ENCODE measurements at places on chromosomes 4 and X. TPM values are rescaled to one million over a fixed set of nuclear protein-coding genes. Genes with fewer than 3 reads are reported as not detected.

SPATA18 gene
- total RNA-seq = 41.3 TPM

RIPPLY1 gene
- not detected for total RNA-seq

VSIG1 gene
- total RNA-seq = not detected

GRCh38 chr4:84767168-84767567 is 184.2 kb downstream of the CDS1 start:
- H3K36me3 ChIP-seq = peaks cover 14% of the 10 kb centered on the region
- no peaks in the 10 kb centered on the region for H3K4me1 ChIP-seq
- DNase-seq = no peak
- H3K27me3 ChIP-seq = no peaks in the 10 kb centered on the region

TRIML2 gene
- under 0.01 TPM for total RNA-seq

DNA sequence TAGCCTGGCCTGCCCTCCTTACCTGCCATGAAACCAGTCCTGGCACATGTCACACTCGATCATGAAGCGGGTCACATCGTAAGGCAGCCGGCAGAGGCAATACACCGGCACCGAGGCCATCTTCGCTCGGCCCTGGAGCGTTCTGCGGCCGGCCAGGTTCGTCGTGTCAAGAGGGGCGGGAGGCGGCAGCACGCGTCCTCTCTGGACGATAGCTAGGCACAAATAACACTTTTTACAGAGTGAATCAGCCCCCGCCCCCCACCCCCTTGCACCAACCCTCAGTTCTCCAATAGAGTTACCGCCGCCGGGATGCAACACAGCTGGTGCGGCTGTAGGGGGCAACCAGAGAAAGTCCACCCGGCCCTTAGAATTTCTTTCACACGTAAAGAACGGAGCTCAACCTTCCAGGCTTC is 1.7 kb downstream of the PHF8 start:
- H3K4me1 ChIP-seq = peaks cover 3% of the 10 kb centered on the region
- H3K27ac ChIP-seq = peak overlapping the region; percentile 20
- DNase-seq = peak; percentile 78

DNA sequence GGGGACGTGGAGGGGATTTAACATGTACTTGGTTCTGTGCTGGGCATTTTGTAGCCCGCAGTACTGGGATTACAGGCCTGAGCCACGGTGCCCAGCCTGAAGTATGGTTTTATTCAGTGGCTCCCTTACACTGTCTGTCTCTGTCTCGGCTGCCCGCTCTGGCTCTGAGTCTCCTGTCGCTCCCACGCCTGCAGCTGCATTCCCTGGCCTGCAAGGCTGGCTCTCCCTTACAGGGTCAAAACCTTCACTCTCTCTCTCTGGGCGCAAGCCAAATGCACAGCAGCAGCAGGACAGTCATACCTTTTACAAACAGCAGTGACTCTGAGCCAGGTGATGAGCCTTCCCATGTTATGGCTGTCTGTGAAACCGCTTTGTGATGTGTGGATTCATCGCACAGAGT is 72.1 kb downstream of the HTRA3 start:
- H3K27ac ChIP-seq = no peak overlapping the region
- no peaks in the 10 kb centered on the region for H3K27me3 ChIP-seq
- DNase-seq = no peak
- no peaks in the 10 kb centered on the region for H3K36me3 ChIP-seq

MAGEA6 gene
- not detected for total RNA-seq

TEX13D gene
- total RNA-seq = not detected

DNA sequence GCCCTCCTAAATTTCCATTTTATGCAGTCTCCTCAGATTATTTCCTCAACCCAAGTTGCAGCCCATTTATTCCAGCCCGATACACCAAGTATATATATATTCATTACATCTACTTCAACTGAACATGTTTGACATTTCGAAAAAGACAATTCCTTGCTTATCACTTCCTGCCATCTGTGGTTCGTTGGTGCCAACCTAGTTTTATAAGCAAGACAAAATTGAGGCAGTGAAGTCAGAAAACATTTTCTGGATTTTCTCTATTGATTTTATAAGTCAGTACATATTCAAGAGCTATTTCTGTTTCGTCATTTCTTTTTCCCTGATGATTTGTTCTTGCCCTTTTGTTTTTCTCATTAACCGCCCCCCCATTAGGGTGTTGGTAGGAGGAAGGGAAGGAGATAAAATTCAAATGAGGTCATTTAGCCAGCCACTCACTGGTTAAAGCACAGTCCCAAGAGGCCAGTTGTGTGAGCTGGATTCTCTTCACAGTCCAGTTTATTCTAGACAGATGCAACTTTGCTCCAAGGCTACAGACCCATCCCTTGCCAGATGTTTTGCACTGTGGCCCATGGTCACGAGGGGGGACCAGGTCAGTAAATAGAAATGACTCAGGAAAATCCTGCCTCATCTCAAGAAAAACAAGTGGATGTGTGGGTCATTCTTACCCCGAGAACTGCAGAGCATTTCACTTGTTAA is 20.3 kb upstream of the VEGFD start:
- H3K36me3 ChIP-seq = no peaks in the 10 kb centered on the region
- H3K27me3 ChIP-seq = no peaks in the 10 kb centered on the region
- no peaks in the 10 kb centered on the region for H3K4me1 ChIP-seq
- H3K4me3 ChIP-seq = no peak overlapping the region
- no peak overlapping the region for H3K27ac ChIP-seq

PSAPL1 gene
- total RNA-seq = not detected

TCEAL6 gene
- total RNA-seq = not detected

PLP1 gene
- total RNA-seq = 0.29 TPM

NOCT gene
- total RNA-seq = 18.1 TPM

GRCh38 chr4:17009871-17010367 is 111.5 kb upstream of the LDB2 start:
- no peaks in the 10 kb centered on the region for H3K27me3 ChIP-seq
- H3K4me3 ChIP-seq = no peak overlapping the region
- no peak overlapping the region for H3K27ac ChIP-seq
- H3K36me3 ChIP-seq = no peaks in the 10 kb centered on the region

LUZP4 gene
- total RNA-seq = not detected

DNA sequence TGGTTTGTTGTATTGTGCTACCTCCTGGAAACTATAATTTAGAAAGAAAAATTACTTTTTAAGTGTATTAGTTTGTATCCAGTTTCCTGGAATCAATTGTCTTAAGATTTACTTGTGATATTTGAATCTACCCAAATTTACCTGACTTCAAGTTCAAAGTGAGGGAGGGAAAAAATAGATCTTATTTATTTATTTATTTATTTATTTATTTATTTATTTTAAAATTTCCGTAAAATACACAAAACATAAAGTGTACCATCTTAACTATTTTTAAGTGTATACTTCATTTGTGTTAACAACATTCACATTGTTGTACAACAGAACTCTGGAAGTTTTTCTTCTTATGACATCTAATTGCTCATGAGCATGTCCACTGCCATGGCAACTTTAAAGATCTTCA is 356.0 kb downstream of the DACH2 start:
- H3K27me3 ChIP-seq = no peaks in the 10 kb centered on the region
- H3K4me3 ChIP-seq = no peak overlapping the region
- peak; percentile 14 for DNase-seq
- no peak overlapping the region for H3K27ac ChIP-seq

DNA sequence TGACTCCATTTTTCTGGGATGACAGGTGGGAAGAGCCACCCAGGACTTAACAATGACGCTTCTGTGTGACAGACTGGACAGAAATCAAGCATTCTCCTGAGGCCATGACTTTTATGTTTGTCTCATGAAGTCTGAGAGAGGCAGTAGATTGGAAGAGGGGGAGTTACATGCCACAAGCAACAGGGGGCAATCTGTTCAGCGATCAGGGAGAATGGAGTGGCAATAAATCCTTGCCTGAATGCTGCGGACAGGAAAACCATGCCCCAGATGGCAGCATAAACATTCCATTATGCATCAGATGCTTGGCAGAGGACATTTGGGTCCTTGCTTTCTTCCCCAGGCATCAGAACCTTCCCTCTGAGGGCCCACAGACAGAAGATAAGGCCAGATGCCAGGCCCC is 312.4 kb upstream of the DIPK2B start:
- H3K36me3 ChIP-seq = no peaks in the 10 kb centered on the region
- peaks cover 39% of the 10 kb centered on the region for H3K4me1 ChIP-seq
- H3K4me3 ChIP-seq = no peak overlapping the region
- H3K27me3 ChIP-seq = no peaks in the 10 kb centered on the region
- no peak for DNase-seq
- no peak overlapping the region for H3K27ac ChIP-seq

DNA sequence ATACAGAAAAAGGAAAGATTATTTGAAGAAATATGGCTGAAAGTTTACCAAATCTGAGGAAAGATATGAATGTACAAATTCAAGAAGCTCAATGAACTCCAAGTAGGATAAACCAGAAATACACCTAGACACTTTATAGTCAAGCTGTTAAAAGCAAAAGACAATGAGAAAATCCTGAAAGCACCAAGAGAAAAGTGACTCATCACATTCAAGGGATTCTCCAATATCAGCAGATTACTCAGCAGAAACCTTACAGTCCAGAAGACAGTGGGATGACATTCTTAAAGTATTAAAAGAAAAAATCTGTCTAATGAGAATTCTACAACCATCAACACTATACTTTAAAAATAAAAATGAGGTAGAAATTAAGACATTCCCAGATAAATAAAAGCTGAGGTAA is 223.8 kb upstream of the ZCCHC13 start:
- H3K27me3 ChIP-seq = no peaks in the 10 kb centered on the region
- no peaks in the 10 kb centered on the region for H3K4me1 ChIP-seq
- DNase-seq = no peak
- H3K4me3 ChIP-seq = no peak overlapping the region

Data from osteoblast (primary cell).